Activated CD8-positive, alpha-beta T cell treated with anti-CD3 and anti-CD28 coated beads, Interleukin-2, amount 10 ng/mL, durations not matched to agents 7 days and 5 days (primary cell): ENCODE measurements at places on chromosomes 5 and 9. TPM values are rescaled to one million over a fixed set of nuclear protein-coding genes. Genes with fewer than 3 reads are reported as not detected.

GRCh38 chr9:136902259-136902821, 16.0 kb downstream of the TRAF2 start:
- peak; percentile 61 for DNase-seq

DNA sequence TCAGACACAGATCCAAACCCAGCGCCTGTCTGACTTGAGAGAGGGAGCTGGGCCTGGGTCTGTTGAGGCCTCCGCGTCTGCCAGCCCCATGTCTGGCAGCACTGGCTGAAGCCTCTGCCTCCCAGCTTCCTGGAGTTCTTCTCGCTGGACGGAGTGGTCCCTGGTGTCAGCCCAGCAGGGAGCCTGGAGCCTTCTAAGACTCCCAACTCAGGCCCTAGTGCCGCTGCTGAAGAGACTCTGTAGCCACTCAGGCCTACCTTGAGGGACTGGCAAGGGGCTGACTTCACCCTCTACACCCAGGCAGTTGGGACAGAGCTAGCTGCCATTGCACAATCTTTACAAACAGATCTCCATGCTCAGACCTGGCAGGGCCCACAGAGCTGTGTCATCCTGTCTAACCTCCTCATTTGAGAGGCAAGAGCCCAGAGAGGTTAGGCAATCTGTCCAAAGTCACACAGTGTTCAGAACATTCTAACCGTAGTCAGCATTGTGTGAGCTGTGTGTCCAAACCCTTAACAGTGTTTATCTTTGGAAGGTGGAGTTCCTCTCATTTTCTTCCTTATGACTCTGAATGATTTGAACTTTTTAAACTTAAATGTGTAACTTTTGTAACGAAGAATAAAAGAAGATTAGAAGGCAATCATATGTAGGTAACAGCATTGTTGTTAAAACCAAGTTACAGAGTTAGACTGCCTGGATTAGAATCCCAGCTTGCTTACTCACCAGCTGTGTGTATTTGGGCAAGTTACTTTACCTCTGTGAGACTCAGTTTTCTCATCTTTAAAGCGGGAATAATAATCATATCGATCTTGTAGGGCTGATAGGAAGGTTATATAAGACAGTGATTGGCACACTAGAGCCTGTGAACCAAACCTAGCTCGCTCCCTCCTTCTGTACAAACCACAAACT, 4.6 kb upstream of the DUSP1 start:
- DNase-seq = no peak

DNA sequence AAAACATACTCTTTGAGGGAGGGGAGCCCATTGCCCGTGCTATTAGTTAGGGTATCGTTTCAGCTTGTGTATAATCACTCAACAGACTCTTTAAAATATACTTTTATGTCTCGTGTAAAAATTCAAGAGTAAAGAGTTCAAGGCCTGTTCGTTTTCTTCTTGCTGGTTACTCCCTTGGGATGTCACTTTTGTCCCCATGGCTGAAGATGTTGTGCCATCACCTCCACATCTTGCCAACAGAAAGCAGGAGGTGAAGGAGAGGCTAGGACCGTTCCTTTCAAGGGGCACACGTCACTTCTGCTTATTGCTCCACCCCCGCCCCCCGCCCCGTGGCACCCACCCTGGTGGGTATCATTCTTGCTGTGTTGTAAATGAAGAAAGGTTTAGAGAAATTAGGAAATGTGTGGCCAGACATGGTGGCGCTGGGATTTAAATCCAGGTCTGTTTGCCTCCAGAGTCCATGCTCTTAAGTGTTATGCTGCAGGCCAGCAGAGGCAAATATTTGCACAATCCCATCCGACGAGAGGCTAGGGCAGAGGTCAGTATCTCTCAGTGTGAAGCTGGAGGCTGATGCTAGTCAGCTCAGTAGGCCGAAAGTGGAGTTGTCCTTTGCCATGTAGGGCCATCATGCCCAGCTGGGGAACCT, 3.0 kb downstream of the MLANA start:
- DNase-seq = no peak

GRCh38 chr9:131273146-131273855, 3.0 kb downstream of the FAM78A start:
- DNase-seq = peak; percentile 49

DNA sequence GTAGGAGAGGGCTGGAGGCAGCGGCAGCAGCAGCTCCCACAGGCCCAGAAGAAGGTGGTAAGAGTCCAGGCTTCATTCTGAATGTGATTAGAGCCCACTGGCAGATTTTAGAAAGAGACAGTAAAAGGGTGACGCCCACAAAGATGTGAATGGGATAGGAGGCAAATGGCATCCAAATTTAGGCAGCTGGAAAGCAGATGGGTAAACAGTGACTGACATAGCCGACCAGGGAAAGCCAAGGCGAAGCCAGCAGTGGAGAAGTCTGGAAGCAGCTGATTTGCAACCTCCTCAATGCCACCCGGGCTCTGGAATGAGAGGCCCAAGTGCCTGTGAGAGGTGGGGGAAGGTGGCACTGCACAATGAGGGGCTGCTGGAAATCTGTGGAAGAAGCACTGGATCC, 103.3 kb downstream of the C5orf15 start:
- no peak for DNase-seq

GRCh38 chr5:137738947-137739346, 3.1 kb upstream of the KLHL3 start:
- no peak for DNase-seq

- DNase-seq = no peak
These were observed 51.7 kb downstream of the FBXW11 start for GRCh38 chr5:171954721-171955120.

GRCh38 chr5:167835146-167835545, 456.3 kb upstream of the WWC1 start:
- DNase-seq = no peak

- DNase-seq = peak; percentile 38
These were observed 679 bp downstream of the B4GALT1 start for GRCh38 chr9:33166231-33167083.

DNA sequence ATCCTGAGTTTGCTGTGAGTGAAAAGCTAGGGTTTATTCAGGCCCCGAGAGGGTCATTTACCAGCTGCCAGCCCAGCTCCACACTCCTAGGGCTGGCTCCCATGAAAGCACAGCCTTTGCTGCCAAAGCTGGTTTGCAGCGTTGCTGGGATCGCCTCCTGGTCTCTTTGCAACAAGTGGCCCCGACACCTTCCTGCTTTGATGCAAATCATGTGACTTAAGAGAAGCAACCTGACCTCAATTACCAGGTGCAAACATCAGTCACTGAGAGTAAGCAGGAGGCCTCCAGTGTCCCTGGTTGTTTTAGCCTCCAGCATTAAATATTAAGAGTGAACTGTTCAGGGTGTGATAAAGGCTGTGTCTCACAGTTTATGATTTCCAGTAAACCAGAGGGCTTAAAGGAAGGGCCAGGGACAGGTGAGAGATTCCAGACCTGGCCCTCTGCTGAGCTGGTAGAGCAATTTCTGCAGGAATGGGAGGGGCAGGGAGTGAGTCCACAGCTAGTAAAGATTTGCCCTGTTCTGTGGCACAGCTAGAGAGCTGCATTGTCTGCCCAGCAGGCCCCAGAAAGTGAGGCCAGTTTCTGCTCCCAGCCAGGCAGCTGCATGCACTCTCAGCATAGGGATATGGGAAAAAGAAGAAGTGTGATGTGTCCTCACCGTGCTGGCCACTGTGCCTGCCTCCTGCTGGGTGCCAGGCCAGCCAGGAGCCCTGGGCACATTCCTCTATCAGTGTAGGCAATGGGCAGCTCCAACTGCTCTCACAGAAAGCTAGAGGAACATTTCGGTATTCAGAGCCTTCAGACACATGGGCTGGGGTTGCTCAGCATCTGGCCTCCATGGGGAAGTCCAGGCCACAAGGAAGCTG, 58.0 kb downstream of the SLC22A5 start:
- peak; percentile 80 for DNase-seq

- DNase-seq = no peak
These were observed 47.0 kb downstream of the IQGAP2 start for GRCh38 chr5:76450054-76450453.

DNA sequence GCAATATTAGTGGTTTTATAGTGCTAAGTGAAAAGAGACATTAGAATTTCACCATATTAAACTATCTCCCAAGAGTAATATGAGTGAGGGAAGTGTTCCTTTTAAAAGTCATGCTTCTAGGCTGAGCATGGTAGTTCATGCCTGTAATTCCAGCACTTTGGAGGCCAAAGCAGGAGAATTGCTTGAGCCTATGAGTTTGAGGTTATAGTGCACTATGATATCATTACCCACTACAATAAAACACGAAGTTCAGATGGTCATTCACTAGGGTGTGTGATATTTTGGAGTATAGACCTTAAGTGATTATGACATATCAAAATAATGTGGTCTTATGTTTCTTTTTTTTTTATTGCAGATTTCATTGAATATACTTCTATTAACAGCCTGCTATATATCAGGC, 6.7 kb downstream of the KIF2A start:
- DNase-seq = no peak

- DNase-seq = no peak
These were observed 4.1 kb upstream of the ASPN start for GRCh38 chr9:92486371-92486770.

DNA sequence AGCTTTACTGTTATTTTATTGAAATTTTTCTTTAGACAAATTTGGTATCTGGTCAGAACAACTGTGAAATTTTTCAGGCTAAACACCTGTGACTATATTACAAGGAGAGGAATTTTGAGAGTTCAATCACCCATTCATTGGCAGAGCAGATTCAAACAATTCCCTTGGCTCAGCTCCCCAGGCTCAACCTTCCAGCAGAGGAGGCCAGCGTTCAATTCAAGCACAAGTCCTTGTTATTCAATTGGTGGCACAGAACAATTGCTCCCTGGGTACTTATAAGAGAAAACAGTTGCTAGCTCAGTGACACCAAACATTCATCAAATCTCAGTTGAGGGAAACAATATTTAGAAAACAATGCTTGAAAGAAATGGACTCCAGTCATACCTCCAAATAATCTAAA, 83.3 kb downstream of the SUSD1 start:
- DNase-seq = peak; percentile 24

GRCh38 chr9:86183229-86184137, 76.0 kb downstream of the C9orf153 start:
- no peak for DNase-seq

Gene SLC36A3
- total RNA-seq = not detected

Gene ACSL6
- total RNA-seq = 21.5 TPM

Gene OTP
- total RNA-seq = not detected

Gene ASTN2
- total RNA-seq = 4.7 TPM

Gene KIF4B
- total RNA-seq = 0.05 TPM

Gene PCDHGA8
- not detected for total RNA-seq

Gene STOML2
- total RNA-seq = 138 TPM

Gene PCDHAC2
- not detected for total RNA-seq
